ENCODE measurements at places on chromosomes 1 and 21.

- no peak for DNase-seq
Measured at GRCh38 chr1:30731806-30732276, 8.5 kb upstream of the MATN1 start.

GRCh38 chr1:101410048-101410878, 173.4 kb downstream of the S1PR1 start:
- no peak for DNase-seq

DNA sequence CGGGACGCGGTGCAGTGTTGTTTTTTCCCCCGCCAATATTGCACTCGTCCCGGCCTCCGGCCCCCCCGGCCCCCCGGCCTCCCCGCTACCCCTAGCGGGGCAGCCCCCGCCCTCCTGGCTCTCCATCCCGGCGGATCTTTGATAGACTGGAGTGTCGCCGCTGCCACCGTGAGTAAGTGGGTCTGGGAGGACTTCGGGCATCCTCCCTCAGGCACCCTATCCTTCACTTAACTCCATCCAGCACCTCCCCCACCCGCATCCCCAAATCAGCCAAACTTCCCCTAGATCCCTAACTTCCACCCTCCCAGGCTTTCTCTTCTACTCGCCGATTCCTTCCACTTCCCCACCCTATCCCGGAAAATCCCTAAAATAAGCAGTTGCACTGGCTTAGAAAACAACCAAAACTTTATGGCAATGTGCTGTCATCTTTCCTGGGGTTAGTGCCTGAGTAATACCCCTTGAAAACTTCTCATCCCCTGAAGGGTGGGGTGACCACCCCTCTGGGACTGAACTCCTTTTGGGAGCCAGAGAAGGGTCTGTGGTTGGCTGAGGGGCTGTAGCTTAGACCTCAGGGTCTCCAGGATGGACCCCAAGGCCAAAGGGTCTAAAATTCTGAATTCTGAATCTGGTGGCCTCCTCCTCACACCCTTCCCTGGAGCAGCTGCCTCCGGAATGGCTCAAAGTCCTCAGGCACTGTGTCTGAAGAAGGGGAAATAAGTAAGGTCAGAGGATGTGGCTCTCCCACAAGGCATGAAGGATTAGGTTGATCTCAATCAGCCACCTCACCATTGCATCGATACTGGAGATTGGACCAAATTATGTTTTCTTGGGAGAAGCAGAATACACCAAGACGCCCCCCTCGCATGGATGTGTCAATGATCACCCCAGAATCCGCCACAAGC, 12.2 kb downstream of the THBS3 start:
- no peak for DNase-seq

DNA sequence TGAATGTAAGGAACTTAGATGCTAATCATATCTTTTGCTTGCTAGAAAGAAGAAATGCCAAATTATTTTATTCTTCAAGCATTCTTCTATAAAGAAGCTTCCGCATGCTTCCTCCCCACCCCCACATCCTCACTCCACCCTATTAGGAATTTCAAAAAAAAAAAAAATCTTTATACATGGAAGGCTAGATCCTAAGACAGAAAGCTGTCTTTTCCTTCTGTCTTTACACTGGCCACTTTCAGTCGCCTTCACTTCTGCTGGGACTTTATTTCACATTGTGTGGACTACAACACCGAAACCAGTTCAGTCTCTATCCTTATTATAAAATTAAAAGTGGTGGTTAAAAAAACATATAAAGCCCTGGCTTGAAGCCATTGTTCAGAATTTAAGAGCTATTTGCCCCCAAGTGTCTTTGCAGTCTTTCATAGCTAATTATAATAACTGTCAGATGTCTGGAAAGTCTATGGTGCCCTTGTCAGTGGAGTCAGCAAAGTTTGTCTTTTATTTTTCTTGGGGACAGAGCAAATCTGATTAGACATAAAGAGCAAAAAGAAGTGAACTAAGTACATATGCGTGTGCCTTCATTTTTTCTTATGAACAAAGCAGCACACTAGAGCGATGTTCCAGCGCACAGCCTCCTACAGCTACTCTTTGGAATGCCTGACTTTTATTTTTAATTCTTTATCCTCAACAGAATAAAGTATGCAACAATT, 297.7 kb downstream of the PTPRC start:
- peak; percentile 45 for DNase-seq

- DNase-seq: no peak
Measured at GRCh38 chr1:3072391-3073185, 3.6 kb downstream of the PRDM16 start.

DNA sequence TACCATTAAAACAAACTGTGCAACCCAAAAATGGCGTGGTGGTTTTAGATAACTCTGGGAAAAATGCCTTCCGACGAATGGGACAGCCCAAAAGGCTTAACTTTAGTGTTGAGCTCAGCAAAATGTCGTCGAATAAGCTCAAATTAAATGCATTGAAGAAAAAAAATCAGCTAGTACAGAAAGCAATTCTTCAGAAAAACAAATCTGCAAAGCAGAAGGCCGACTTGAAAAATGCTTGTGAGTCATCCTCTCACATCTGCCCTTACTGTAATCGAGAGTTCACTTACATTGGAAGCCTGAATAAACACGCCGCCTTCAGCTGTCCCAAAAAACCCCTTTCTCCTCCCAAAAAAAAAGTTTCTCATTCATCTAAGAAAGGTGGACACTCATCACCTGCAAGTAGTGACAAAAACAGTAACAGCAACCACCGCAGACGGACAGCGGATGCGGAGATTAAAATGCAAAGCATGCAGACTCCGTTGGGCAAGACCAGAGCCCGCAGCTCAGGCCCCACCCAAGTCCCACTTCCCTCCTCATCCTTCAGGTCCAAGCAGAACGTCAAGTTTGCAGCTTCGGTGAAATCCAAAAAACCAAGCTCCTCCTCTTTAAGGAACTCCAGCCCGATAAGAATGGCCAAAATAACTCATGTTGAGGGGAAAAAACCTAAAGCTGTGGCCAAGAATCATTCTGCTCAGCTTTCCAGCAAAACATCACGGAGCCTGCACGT, 82.1 kb downstream of the PRDM2 start:
- peak; percentile 56 for DNase-seq

DNA sequence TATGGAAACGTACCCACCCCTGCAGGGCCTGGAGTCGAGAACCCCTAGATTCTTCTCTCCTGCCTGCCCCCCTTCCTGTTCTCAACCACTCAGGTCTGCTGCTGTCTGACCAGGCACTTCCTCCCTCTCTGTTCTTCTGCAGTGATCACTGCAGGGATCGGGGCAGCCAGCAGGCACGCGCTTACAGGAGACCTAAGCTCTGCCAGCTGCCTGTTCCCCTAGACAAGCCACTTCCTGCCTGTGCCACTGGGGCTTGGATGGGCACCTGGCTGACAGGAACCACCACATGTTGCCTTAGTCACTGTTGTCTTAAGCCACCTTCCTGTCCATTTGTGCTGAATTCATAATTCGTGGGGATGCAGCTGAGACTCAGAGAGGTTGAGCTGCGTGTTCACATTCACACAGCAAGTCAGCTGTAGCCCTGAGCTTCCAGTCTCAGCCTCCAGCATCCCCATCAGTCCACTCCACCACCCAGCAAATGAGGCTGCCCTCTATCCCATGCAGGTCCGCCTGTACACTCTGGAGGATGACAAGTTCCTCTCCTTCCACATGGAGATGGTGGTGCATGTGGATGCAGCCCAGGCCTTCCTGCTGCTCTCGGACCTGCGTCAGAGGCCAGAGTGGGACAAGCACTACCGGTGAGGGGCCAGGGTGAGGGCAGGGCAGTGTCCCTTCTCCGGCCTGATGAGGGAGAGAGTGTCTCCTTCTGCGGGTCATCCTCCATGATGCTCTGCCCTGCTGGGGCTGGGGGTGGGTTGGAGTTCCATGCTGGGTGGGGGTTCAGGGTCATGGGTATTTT, 18.6 kb downstream of the FAM151A start:
- no peak for DNase-seq

- no peak for DNase-seq
Measured at GRCh38 chr1:45146833-45147232, 59.6 kb downstream of the ZSWIM5 start.

DNA sequence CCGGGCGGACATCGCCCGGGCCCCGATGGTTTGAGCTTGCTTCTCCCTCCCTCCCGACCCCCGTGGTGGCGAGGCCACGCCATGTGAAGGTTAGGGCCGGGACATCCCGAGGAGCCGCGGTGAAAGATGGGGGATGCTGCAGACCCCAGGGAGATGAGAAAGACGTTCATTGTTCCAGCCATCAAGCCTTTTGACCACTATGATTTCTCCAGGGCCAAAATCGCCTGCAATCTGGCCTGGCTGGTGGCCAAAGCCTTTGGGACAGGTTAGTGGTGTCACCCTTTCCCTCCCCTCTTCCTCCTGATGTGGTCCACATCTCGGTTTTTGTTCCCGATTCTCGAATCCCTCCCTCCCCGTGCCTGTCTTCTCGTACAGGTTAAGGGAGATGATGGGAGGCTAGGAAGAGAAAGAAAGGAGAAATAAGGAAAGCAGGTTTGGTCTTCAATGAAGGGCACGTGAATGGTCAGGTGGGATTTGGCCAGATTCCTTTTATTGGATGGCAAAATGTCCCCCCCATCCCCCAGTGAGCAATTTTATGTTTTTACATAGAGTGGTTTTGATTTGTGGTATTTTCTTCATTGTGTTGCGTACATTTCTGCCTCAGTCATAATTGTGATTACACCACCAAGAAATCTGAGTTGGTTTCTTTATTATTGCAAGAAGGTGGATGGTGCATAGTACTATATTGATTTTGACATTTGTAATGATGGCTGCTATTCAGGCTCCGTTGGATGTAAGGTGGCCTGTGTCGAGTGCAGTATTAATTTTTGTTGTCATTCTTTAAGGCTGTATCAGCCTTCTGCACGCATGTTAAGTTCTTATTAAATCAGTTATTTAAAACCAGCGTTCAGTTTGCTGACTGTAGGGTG, 1.2 kb downstream of the CAMSAP2 start:
- DNase-seq: no peak

DNA sequence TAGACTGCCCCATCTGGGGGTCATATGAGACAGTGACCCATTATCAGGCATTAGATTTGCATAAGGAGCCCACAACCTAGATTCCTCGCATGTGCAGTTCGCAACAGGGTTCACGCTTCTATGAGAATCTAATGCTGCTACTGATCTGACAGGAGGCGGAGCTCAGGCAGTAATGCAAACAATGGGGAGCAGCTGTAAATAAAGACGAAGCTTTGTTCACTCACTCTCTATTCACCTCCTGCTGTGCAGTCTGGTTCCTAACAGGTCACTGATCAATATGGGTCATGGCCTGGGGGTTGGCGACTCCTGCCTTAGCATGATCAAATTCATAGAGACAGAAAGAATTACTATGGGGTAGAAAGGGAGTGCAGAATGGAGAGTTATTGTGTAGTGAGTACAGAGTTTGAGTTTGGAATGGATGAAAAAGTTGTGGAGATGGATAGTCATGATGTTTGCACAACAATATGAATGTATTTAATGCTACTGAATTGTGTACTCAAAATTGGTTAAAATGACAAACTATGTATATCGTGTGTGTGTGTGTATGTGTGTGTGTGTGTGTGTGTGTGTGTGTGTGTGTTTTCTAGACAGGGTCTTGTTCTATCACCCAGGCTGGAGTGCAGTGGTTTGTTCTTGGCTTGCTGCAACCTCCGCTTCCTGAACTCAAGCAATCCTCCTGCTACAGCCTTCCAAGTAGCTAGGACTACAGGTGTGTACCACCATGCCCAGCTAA, 42.2 kb downstream of the BTF3L4 start:
- DNase-seq: no peak

GRCh38 chr1:22159891-22160290, 17.0 kb upstream of the WNT4 start:
- DNase-seq: no peak

- peak; percentile 31 for DNase-seq
Measured at GRCh38 chr1:23101101-23101827, 67.4 kb downstream of the LUZP1 start.

DNA sequence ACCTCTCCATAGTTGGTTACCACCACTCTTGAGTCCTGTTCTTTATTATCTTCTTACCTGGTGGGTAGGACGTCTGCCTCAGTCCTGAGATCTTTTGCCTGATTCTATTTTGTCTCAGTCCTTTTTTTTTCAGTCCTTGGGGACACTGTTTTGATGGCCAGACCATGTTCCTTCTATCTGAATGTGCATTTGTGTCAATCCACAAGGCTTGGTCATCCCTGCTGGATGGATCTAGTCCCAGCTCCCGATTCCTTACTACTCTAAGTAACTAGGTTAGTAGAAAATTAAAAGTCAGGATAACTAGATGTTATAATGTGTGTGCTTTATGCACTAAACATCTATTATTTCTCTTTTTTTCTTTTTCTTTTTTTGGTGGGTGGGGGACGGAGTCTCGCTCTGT, 28.1 kb upstream of the AK4 start:
- DNase-seq: no peak

- DNase-seq: no peak
Measured at GRCh38 chr1:221845650-221846371, 103.9 kb upstream of the DUSP10 start.

- DNase-seq: no peak
Measured at GRCh38 chr21:37496972-37497371, 130.4 kb downstream of the DYRK1A start.

- DNase-seq: no peak
Measured at GRCh38 chr1:46406881-46407608, 12.9 kb downstream of the FAAH start.

- no peak for DNase-seq
Measured at GRCh38 chr21:39525129-39525528, 73.4 kb downstream of the SH3BGR start.

- no peak for DNase-seq
Measured at GRCh38 chr1:230270185-230270558, 156.0 kb downstream of the PGBD5 start.

DNA sequence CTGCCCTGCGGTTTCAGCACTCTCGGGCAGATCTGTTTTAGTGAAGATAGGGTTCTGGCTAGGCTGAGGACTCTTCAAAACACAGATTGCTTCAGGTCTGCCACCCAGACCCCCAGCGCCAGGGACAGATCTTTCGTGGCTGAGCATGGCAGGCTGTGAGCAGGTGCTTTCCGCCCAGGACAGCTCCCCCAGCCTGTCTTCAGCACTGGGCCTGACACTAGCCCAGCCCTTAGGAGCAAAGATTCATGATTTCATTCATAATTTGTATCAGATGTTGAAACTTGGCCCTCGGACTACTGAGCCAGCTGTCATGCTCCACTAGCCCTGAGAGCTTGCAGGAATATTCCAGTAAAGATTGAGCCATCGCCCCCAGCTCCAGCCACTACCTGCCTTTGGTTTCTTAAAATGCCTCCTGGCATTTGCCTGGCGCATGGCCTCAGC, 5.9 kb downstream of the ADPRS start:
- DNase-seq: no peak
